ENCODE measurements at places on chromosomes 11 and 22.

DNA sequence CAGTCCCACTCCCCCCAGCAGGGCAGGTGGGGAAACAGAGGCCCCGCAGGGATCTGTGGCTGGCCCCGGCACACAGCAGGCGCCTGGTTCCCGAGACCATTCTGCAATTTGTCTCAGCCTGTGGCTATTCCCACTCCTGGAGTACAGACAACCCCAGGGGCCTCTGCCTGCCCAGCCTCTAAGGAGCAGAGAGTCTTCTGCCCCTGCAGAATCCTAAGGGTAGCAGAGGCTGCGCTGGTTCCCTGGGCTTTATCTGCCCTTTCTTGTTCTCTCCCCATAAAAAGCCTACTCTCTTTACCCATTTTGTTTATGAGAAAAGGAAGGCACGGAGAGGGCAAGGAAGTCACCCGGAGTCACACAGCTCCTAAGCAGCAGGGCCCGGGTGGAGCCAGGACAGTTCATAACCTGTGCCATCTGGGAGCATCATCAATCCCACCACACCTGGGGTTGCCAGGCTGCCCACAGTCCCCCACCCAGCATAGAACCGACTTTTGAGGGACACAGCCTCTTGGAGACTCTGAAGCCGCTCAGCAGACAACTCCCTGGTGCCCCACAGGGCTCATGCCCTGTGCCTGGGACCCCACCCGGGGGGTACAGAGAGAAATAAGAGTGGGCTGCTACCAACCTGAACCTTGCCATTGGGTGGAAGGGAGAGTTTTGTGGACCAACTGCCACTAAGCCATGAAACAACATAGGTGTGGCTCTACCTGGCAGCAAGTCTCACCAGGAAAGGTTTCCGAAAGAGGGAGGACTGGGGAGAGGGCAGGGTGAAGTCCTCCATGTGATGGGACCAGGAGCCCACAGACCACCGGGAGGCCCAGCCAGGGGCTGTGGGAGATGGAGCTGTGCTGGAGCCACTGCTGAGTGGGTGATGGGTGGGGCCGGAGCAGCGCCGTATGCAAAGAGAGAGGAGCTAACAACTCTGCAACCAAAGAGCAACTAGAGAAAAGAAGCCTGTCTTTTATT is 17.2 kb upstream of the LINC01488 start:
- DNase-seq: no peak

- no peak for DNase-seq
Measured at GRCh38 chr11:68040957-68041591, 2.2 kb downstream of the TCIRG1 start.

GRCh38 chr11:2539371-2540222 is 94.8 kb downstream of the KCNQ1 start:
- no peak for DNase-seq

- peak; percentile 17 for DNase-seq
Measured at GRCh38 chr11:68584097-68584496, 100.2 kb upstream of the GAL start.

- DNase-seq: no peak
Measured at GRCh38 chr22:27388090-27388600, 413.4 kb downstream of the MN1 start.

- no peak for DNase-seq
Measured at GRCh38 chr11:60221181-60221580, 21.8 kb downstream of the MS4A4E start.

GRCh38 chr22:32336771-32337424 is 20.8 kb upstream of the RFPL3 start:
- DNase-seq: no peak

DNA sequence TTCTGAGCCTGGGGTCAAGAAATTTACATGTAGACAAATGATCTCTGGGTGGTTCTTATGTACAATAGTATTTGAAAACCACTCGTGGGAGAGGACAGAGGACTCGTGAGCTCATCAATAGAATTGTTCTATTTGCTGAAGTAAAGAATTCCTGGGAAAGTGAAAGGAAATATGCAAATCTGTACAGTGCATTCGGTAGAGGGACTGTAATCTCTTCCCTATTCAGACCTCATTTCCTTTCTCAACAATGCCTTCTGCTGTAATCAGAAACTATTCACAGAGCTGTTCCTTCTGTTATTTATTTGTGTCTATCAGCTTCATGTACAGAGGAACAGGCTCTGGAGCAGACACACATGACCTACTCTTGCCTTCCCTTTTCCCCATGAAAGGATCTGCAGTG is 709.4 kb upstream of the KIRREL3 start:
- no peak for DNase-seq

DNA sequence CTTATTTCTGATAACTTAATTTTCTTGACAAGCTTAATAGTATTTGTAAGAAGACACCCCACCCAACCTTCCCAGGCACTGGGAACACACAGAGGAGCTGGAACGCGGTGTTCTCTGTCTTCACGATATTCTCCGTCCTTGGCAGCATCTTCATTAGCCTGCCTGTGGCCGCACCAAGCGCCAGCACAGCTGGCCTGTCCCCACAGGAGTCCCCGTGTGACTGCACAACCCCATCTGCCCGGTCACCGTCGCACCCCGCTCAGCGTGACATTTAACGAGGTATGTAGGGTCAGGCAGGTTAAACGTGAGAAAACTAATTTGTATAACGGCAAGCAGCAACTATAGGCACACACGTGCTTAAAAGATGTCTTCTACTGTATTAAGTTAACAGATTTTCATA is 293.3 kb downstream of the BRD1 start:
- DNase-seq: no peak

- no peak for DNase-seq
Measured at GRCh38 chr11:120337355-120338106, 1.3 kb downstream of the ARHGEF12 start.

DNA sequence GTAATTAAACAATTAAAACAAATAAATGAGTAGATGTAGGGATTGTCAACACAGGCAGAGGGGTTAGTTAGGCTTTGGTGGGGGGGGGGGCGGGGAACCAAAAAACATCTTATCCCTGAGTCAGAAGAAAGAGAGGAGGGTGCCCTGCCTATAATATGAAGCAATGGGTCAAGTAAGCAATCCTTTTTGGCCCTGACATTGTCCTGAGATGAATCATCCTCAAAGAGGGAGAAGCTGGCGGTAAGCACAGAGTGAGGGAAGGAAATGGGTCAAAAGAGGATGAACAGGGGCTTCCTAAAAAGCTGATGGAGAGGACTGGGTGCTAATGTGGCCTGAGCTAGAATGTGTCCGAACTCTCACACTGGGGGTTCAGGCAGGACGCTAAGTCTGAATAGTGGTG is 4.7 kb downstream of the OLFML1 start:
- DNase-seq: no peak
